ENCODE measurements at places on chromosomes 3 and 15.

DNA sequence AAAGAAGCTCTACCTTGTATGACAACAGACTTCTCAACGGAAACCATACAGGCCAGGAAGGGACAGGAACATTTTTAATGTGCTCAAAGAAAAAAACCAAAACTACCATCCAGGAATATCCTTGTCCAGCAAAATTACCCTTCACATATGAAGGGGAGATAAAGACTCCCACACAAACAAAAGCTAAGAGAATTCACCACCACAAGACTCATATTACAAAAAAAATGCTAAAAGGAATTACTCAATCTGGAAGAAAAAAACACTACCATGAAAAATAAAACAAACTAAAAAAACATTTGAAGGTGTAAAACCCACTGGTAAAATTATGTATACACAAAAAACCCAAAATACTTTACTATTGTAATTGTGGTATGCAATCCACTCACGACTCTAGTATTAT lies 57.2 kb downstream of the DLG1 start:
- DNase-seq, result no peak

DNA sequence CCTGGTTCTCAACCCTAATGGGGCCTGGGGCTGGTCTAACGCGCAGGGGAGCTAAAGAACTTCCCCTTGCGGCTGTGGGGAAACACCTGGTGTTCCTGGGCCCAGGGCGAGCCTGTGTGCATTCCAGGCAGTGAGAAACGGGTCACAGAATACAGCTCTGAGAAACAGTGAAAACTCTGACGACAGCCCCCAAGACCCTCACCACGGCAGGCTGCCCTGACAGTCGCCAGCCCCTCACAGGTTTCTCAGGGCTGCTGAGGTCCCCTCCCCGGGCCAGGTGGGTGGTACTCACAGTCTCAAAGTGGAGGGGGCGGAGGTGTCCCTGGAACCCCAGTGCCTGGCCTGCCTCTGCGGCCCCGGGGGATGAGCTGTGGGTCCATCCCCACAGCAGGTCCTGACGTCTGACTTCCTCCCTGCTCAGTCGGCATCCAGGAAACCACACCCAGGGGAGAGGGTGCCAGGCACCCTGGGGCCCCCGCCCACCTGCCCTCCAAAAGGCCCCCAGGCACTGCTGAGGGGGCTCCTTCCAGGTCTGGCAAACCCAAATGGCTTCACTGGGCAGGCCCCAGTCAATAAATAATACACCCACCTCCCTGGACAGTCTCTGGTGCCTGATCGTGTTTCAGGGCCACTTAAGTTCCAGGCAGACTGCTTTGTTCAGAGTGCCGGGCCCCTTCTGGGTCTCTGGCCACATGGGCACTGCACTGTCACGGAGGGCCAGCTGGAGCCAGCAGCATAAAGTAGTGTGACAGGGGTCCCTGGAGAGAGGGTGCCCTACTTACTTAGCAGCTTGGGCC lies 57.7 kb downstream of the IQSEC1 start:
- DNase-seq, result no peak

GRCh38 chr3:76943671-76944070 lies 96.2 kb upstream of the ROBO2 start:
- DNase-seq, result no peak

DNA sequence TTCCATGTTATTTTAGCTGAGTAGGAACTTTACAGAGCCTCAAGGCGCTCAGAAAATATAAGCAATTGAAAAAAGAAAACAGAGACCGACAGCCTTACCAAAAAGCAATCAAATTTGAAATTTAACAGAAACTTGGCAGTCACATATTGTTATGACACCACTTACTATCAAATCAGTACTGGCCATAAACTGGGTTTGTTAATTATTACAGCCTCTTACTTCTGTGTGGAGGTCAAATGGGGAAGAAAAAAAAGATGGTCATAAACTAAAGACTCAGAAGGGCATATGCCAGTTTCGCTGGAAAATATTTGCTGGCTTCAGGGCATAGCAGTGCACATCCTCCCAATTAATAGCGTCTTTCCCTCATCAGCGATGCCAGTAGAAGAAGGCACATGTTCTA lies 45.5 kb upstream of the SUCLG2 start:
- DNase-seq, result no peak

GRCh38 chr3:100650651-100651619 lies 41.5 kb downstream of the ADGRG7 start:
- peak; percentile 7 for DNase-seq

- DNase-seq, result no peak
These were observed 69.0 kb downstream of the ATP11B start for GRCh38 chr3:182862159-182862860.

GRCh38 chr3:102473648-102474047 lies 38.8 kb downstream of the ZPLD1 start:
- no peak for DNase-seq

- DNase-seq, result peak; percentile 88
These were observed 81.5 kb downstream of the SMAD3 start for GRCh38 chr15:67146875-67147381.

DNA sequence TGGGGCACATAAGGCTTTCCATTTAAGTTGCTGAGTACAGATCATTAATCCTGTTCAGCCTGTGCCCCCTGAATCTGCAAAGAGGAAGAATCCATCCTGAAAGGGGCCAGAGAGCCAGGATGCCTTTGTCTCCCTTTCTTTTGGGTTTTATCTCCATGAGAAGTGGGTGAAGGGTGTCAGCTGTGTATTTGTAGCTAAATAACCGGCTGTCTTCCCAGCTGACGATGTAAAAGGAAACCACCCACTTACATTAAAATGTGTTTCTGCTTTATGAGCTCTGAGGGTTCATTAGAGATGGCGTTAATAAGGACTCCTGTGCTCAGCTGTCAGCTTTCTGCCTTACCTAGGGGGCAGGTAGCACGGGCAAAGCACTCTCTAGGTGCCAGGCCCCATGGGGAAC lies 83.4 kb downstream of the SLCO3A1 start:
- no peak for DNase-seq

GRCh38 chr15:56339594-56339993 lies 25.6 kb upstream of the TEX9 start:
- no peak for DNase-seq

DNA sequence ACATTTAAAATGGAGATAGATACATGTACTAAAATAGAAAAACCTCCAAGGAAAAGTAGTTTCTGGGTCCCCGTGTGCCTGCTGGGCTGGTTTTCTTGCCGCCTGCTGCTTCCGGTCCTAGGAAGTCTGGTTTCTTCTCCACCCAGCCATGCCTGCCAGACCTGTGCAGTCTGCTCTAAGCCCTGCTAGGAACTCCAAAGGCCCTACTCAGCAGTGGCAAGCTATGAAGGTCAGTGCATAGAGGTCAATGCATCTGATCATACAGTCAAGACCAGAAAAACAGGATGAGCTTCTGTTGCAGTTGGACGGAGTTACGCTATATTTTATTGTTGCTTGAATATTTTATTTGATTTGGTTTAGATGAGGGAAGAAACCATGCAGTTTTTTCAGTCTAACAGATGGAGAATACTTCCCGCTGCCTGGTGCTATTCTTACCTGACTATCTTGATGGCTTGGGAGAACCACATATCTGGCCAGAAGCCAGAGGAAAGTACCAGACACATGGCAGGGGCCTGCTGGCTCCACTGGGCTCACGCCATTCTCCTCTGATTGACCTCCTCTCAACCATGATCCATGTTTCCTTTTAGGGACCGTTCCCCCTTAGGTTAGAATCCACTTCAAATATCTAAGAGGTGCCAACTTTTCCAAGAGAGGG lies 226.8 kb upstream of the ST8SIA2 start:
- DNase-seq, result no peak

DNA sequence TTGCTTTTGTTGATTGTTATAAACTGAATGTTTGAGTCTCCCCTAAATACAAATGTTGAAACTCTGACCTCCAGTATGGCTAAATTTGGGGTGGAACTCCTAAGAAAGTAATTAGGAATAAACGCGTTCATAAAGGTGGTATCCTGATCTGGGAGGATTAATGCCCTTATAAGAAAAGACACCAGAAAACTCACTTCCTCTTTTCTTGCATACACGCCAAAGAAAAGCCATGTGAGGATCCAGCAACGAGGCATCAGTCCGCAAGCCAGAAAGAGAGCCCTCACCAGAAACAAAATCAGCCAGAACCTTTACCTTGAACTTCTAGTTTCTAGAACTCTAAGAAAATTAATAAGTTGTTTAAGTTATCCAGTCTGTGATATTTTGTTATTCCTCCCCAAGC lies 37.4 kb upstream of the AZI2 start:
- DNase-seq, result no peak

DNA sequence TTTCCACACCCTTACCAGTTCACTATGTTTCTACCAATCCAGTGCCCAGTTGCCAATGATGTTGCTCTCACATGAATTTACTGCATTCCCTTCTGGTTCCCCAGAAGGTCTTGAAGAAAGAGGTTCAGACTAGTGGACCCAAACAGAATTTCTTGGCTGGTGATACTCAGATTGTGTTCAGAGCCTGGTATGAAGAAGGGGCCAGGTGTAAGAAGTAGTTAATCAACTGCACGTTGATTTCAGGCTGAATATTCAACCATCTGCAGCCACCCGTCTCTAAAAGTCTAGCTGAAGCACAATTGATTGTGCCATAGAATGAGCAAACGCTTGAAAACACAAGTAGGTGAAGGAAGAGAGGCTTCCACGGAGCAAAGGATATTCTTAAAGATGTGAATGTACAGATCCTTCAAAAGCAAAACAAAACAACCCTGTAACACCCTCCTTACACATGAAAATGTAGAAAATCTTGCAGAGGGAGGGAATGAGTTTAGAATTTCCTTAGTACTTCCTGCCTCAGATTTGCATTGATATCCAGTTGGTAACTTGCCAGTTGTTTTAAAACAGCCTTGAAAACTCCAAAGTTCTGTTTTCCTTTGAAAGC lies 4.7 kb downstream of the RBMS3 start:
- DNase-seq, result peak; percentile 75

DNA sequence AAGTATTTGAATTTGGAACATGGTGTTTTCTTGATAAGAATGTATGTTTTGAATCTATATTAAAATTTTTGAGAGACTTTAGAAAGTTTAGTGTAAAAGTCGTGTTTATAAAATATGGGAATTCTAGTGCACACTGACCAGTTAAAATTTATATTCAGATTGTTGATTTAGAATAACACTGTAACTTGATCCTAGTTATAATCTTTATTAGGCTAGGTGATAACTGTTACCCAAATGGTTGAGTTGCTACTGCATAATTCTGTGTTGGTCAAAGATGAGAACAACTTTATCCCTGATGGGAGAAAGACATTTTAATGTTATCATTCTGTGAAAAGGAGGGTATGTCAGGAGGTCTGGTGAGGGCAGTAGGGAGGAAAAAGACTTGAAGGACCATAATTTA lies 249.3 kb downstream of the UBE2E2 start:
- no peak for DNase-seq

DNA sequence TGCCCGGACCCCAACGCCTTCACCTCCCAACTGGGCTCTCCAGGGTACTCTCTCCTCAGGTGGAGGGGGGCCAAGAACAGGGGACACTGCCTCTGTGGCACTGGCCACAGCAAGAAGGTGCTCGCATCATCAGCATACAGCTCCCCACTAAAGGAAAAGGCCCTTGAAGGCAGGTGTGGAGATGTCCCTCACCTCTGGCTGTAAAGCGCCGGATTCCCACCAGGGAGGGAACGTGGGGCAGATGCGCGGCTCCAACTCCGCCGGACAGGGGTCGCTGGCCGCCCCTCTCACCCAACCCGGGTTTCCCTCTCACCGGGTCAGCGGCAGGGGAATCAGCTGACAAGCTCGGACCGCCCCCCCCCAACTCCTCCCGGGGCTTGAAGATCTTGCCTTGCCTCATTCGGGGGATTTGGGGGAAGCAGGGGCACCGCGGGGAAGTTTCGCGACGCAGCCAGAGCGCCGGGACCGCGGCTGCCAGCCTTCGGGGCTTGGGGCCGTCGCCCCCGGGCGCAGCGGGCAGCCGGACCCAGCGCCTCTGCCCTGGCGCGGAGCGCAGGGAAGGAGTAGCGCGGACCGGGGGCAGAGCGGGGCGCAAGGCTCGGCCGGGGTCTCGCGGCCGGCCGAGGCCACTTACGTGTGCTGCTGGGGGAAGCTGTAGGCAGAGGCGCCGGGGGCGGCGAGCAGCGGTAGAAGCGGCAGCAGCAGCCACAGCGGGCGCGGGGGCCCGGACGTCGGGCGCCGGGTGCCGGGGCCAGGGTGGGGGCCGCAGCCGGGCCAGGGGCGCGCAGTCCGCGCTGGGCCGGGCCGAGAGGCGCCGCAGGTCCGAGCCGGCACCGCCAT lies 630 bp downstream of the CACNA2D2 start:
- DNase-seq, result no peak

DNA sequence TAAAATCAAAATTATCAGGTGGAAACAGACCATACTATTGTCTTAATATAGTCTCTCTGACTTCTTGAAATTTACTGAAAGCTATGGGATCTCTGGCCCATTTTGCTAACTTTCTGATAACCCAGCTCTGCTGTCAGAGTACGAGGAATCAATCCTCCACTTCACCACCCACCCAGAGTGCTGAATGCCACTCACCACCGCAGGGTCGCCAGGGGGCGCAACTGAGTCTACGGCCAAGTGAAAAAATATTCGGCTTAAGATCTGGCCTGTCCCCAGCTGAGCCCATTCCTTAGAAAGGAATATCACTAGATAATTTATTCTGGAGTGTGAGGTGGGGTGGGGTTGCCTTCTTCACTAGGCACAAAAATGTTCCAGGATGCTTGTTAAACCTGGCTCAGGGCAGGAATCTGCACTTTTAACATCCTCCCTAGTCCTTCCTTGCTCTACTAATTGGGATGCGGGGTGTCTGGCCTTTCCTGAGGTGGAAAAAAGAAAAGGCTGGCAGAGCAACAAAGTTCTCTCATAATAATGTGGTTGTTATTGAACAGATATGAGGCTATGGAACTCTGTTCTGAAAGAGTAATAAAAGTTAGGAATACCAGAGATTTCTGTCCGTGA lies 520.6 kb downstream of the MFSD1 start:
- DNase-seq, result peak; percentile 9

DNA sequence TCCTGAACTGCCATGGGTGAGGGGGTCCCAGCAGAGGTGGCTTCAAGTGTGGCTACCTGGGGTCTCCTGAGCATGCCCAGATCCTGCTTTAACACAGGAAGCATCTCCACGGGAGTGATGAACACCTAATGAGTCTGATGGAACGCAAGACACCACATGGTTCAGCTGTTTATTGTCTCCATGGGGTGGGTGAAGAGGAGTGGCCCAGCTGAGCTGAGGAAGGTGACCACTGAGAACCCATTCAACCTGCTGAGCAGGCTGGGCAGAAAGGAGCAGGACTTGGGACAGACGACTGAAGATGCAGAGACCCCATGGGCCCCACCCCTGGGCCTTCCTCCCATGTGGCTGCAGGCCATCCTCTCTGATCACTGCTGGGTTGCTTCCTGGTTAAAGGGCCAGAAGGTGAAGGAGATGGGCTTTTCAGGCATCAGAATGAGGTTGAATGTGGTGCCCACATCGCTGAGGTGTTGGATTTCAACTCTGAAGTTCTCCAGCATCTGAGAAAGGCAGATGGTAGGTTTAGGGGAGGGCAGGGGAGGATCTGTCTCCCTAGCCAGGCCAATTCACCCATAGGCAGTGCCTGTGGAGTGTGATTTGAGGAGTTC lies 29.7 kb downstream of the CYP11A1 start:
- DNase-seq, result no peak

GRCh38 chr3:143973259-143974021 lies 1.8 kb downstream of the DIPK2A start:
- peak; percentile 93 for DNase-seq

- DNase-seq, result no peak
These were observed 10.9 kb downstream of the SEMA3F start for GRCh38 chr3:50165910-50166538.

GRCh38 chr3:47002171-47003055 lies 22.9 kb downstream of the NBEAL2 start:
- DNase-seq, result peak; percentile 50

All from tongue (tissue), 3 donors.